M059J (cell line): ENCODE measurements at places on chromosomes 2 and 18. TPM values are rescaled to one million over a fixed set of nuclear protein-coding genes. Genes with fewer than 3 reads are reported as not detected.

DNA sequence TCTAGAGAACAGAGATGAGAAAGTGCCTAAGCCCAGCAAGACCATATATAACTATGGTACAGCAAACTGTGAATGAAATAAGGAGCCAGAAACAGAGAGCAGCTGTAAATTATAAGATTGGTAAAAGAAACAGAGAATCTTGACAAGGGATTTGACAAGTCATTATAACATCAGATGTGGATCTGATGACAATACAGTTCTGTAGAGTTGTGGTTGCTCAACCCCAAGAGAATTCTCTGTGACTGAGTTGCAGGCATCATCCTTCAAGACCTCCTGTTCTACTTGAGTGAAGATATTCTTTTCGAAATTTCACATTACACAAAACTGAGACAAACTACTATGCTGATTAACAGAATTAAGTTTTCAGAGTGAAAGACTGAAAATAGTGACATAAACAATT lies 343.1 kb upstream of the SLC39A10 start:
- no peak for DNase-seq

DNA sequence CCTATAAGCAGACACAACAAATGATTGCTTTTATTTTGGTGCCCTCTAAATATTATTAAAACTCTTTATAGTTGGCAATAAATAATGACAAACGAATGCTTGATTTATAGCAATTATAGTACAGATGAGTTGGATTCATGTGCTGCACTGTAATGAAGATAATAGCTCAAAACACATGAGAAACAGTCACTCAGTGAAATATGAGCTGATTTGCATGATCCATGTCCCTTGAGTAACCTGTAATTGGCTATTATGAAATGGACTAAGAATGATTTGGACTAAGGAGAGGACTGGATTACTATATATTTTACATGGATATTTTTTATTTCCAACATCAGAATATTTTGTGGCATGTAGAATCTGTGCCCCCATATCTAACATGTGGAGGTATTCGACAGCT lies 365.6 kb upstream of the UBE2E3 start:
- DNase-seq, result no peak

GRCh38 chr2:50748671-50749070 lies 283.3 kb downstream of the NRXN1 start:
- no peak for DNase-seq

- peak; percentile 92 for DNase-seq
Measured at GRCh38 chr18:21450913-21451312, 149.6 kb downstream of the ESCO1 start.

DNA sequence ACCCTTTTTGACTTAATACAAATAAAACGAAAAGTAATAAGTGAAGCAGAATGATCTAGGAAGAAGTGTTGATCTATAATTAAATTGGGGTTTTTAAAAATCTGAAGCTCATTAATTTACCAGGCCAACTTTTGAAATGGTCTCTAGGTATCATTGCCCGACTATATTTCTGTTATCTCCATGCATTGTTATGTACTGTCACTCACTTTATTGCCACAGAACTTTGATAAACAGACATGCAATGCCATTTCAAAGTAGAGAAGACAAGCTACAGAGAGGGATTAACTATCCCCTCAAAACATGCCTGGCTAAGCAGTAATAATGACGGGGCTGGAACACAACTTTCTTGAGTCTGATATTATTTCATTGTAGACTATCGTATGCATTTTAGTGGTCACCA lies 147.6 kb upstream of the ITGA4 start:
- no peak for DNase-seq

The PTPRM gene
- 14.0 and 32.0 TPM in 2 replicates for total RNA-seq

The FZD7 gene
- 26.9 and 39.8 TPM in 2 replicates for total RNA-seq
